CMK (cell line): ENCODE measurements at places on chromosomes 5 and 9.

GRCh38 chr5:177132136-177133095, 1.2 kb upstream of the NSD1 start:
- DNase-seq: no peak

GRCh38 chr9:77708064-77708815, 60.1 kb upstream of the GNA14 start:
- DNase-seq: no peak

DNA sequence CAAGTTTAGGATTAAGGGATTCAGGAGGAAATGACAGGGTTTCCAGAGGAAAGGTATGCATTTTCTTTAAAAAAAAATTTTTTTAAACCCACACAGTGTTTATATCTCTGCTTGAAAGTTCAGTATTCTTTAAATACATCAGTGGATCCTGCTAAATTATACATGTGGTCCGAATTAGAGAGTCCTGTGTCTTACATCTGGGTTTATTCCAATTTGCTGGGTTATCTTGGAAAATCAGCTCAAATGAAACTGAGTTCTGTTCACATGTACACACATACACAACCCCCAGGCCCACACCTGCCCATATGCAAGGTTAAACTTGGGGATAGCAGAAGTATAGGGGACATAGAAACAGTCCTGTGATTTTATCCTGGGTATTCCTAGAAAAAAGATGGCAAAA, 493.7 kb downstream of the ZNF608 start:
- no peak for DNase-seq

DNA sequence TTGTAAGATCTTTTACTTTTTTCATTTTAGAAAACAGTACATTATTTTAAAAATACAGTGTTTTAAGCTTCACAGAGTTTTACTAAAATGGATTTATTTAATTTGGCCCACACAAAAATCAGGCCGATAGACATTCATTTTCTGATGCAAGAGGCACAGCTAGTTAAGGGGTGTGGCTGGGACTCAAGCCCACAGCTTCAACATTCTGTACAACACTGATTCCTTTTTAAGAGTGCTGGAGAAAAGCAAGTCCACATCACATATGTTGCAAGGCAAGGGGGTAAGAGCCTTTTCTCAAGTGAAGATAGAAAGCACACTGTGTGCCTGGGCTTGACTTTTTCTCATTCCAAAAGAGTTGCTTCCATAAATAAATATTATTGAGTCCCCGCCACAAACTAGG, 195.9 kb downstream of the RFK start:
- no peak for DNase-seq

DNA sequence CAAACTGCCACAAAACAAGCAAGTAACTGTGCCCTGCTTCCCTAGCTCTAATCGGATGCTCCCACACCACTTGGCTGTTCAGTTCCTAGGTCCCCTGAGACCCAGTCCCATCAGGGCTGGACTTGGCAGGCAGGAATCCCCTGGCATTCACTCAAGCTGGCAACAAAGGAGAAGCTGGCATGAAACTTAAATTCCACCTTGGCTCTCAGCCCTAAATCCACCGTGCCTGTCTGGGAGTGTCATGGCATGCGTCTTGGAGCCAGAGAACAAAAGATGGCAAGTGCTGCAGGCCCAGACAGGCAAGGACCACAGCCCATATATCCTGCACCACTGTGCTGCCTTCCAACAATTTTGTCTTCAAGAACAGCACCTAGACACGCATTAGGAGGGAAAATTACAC, 38.2 kb downstream of the ETF1 start:
- DNase-seq: no peak

GRCh38 chr5:175501759-175502158, 23.4 kb downstream of the SFXN1 start:
- no peak for DNase-seq

- no peak for DNase-seq
Observed at GRCh38 chr5:173535976-173536639, 80.3 kb downstream of the BOD1 start.

GRCh38 chr9:128190013-128190412, 1.4 kb downstream of the CIZ1 start:
- DNase-seq: no peak
